ENCODE measurements at places on chromosomes 13 and 19.

GRCh38 chr13:58583966-58584365 lies 952.4 kb downstream of the PCDH17 start:
- no peak for DNase-seq

GRCh38 chr13:113887700-113888201 lies 23.9 kb upstream of the GAS6 start:
- DNase-seq, result peak; percentile 38

- DNase-seq, result no peak
Measured at GRCh38 chr13:30819136-30819888, 84.0 kb downstream of the ALOX5AP start.

DNA sequence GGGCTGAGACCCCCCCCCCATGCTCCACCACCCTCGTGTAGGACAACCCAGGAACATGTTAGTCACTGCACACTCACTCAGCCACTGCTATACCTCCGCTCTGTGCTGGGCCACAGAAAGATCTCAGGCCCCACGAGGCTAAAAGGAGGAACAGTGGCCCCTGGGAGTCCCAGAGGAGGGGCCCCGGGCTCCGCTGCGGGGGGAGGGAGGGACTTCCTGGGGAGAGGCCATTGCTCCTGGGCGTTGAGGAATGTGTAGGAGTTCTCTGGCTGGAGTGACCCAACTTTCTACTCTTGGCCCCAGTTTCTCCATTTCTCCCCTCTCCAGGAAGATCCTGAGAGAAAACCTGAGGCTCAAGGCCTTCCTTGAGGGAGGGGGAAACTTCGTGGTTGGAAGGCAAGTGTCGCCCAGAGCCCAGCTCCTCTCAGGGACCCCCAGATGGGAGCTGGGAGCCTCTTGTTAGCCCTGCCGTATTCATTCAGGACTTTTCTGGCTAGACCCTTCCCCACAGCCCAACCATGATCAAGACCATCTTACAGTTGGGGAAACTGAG lies 13.6 kb downstream of the ONECUT3 start:
- no peak for DNase-seq

All from EH (cell line).